Activated CD4-positive, CD25-positive, alpha-beta regulatory T cell (primary cell): ENCODE measurements at places on chromosomes 2 and 18.

GRCh38 chr2:235897992-235898391 is 270.2 kb downstream of the GBX2 start:
- no peak for DNase-seq

- no peak for DNase-seq
These were observed 442.6 kb upstream of the LRATD1 start for GRCh38 chr2:14189929-14190328.

DNA sequence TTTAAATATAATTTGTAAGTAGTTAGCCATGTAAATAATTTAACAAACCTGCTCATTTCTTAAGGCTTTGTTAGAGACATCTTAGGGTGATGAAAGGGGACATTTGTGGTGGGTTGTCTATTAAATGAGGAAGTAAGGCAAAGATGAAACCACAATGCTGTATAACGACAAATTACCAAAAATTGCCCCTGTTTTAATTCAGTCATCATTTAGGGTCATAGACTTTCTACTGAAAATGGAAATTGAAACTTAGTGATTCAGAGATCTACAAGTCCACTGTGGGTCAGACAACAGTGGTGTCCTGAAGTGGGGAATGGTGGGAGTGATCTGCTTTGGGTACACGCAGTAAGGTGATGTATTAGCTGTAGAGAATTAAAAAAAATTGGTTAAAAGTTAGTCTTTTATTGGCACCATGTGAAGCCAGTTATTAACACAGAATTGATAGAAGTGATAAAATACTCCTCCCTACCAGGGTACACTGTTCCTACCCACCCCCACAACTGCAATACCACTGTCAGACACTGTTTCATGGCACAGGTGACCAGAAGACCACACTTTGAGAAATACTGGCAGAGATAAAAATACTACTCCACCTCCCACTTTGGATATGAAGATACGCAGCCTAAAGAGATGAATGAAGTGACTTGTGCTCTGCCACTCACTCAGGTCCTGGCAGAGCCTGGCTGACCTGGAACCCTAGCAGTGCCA is 13.4 kb downstream of the CERS6 start:
- no peak for DNase-seq

DNA sequence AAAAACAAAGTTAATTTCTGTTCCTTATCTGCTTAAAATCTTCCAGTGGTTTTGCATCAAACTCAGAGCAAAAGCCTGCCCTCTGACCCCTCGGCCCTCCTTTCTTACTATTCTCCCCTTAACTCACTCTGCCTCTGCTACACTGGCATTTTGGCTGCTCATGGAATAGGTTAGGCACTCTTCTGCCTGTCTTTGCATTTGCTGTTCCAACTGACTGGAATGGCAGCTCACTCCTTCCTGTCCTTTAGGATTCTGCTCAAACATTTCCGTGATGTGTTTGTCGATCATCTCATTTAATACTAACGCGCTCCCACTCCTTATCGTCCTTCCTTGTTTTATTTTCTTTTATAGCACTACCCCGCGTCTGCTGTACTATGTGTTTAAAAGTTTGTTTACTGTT is 815 bp downstream of the CEBPZ start:
- DNase-seq = no peak

DNA sequence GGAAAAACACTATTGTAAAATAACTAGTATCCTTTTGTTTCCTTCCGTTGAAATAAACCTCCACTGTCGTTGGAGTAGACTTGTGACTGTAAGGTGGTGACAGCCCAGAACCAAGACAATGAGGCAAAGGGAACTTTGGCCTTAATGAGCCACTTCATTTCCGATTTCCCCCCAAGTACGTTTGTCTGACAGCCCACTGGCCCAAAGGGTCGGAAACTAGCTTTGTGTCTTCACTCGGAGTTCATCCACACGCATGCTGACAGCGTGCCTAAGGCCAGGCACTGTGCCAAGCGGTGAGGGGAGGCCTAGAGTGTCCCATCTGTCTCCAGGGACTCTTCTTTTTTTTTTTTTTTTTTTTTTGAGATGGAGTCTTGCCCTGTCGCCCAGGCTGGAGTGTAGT is 21.0 kb downstream of the HJURP start:
- DNase-seq = no peak

DNA sequence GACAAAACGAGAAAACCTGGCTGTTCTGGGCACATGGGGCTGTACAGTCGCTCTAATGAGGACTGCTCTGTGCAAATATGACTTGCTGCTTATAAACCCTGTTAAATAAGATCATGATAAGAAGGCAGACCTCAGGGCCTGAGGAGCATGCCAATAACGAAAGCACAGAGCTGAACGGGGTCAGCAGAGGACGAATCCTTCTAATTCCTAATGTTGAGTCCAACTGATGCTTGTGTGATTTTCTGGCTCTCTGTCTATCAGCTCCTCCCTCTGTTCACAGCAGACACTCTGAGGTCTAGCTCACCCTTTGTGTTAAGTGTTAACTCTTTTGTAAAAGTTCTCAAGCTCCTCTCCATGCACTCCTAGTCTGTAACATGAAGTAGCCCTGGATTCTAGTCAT is 167.2 kb upstream of the REV1 start:
- no peak for DNase-seq

DNA sequence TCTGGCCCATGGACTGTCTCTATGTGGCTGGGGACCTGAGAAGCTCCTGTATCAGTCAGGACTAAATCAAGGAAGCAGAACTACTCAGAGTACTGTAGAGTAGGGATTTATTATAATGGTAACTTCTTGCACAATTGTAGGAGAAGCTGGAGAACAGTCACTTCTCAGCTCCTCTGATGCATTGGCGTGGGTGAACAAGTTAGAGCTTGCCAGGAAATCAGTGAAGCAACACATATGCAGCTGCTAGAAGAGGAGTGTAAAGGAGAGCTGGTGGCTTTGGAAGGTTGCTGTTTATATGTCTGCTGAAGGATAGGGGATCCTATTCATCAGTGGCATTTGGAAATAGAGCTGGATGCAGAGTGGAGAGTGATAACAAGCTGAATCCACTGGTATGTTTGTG is 215.5 kb upstream of the CWC22 start:
- no peak for DNase-seq

GRCh38 chr2:101998896-101999789 is 7.4 kb downstream of the IL1R2 start:
- no peak for DNase-seq

DNA sequence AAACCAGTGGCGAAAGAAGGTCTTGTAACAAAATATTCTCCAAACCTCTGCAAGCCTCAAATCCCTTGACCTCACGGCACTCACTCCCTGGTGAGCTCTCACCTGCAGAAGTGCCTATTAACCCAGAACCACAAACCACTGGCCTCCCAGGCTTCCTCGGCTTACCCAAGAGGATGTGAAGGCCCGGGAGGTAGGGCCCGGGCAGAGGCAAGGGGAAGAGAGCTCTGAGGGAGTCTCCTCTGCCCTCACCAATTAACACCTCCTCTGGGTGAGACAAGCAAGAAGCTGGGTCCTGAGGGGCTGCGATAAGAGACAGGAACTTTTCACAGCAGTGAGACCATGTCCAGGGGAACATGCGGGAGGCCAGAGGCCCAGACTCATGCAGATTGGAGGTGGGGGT is 53.7 kb downstream of the EMX1 start:
- no peak for DNase-seq

DNA sequence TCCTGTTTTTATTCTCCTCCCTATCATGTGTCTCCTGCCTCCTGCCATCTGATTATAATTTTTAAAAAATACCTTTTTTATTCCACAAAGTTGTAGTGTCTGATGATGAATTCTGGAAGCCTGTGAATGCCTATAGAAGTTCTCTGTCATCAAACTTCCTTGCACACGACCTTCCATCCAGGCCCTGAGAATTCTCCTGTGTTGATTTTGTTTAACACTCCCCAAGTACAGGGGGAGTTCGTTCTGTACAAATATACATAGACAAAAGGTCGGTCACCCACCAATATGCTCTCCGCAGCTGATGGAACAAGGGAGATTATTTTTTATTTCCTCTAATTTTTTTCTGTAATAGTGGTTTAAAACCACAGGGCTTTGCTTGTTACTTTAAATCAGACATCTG is 232.5 kb downstream of the PIEZO2 start:
- no peak for DNase-seq

GRCh38 chr2:313991-314390 is 26.1 kb upstream of the ALKAL2 start:
- DNase-seq = no peak

DNA sequence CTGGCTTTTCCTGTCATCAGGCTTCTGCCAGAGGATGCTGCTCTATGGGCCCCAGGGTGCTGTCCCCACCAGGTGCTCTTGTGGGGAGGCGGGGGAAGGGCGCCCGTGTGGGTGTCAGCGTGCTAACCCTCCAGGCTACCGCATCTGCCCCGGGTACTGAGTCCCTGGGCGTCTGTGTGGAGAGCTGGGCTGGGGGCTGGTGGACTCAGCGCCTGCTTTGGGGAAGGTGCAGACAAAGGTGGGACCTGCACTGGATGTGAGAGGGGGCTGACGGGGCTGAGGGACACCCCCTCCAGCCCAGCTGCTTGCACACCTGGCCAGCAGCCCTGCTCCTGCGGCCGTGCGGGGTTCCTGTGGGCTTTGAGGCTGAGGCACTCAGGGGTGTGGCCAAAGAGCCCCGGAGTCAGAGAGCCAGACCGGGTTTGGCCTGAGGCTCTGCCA is 120.7 kb upstream of the PXDN start:
- DNase-seq = no peak
